Activated naive CD4-positive, alpha-beta T cell (primary cell): ENCODE measurements at places on chromosomes 5 and 9.

DNA sequence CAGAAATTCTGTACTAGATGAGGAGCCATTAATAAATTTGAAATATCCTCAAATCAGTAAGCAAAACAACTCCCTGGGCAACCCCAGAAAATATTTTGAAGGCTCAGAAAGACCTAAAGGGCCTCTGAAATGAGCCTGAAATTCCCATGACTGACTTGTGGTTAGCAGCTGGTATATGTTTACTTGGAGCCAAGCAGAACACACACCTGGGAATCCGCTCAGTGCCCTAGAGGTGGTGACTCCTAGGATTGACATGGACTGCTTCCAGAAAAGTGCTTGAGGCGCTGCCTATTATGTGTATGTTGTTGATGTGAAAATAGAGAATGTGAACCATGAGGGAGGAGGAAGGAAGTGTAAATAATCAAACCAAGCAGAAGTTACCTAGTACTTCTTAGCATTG is 14.7 kb downstream of the RFK start:
- no peak for DNase-seq

DNA sequence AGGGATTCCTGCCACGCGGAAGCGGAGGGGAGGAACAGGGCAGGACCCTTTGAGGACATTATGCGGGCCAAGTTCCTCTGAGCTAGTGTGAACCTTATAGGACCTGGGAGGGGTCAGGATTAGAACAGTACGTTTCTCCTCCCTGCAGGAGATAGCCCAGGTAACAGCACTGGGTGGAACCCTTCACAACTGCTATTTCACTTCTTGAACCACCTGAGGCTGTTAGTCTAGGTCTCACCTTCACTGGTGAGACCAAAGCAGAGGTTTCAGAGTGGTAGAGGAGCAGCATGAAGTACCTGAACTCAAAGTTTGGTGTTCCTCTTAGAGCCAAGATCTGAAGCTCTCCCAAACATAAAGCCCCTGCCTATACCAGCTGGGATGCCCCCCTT is 832 bp downstream of the EIF4EBP3 start:
- DNase-seq = no peak

DNA sequence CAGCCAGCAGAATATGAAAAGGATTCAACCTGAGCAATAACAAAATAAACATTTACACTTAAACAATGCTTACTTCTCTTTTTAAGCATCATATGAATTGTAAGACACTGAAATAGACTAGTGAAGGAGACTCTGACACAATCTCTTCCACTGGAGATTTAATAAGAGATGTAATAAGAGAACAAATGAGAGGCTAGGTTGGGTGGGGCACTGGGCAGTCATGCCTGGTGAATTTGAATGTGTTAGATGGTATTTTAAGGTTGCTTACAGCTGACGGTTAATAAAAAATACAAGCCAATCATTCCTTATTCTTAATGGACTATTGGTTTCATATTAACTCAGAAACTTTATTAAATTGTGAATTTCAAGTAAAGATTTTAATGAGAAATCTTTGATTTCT is 105.9 kb upstream of the TARS1 start:
- DNase-seq = no peak

DNA sequence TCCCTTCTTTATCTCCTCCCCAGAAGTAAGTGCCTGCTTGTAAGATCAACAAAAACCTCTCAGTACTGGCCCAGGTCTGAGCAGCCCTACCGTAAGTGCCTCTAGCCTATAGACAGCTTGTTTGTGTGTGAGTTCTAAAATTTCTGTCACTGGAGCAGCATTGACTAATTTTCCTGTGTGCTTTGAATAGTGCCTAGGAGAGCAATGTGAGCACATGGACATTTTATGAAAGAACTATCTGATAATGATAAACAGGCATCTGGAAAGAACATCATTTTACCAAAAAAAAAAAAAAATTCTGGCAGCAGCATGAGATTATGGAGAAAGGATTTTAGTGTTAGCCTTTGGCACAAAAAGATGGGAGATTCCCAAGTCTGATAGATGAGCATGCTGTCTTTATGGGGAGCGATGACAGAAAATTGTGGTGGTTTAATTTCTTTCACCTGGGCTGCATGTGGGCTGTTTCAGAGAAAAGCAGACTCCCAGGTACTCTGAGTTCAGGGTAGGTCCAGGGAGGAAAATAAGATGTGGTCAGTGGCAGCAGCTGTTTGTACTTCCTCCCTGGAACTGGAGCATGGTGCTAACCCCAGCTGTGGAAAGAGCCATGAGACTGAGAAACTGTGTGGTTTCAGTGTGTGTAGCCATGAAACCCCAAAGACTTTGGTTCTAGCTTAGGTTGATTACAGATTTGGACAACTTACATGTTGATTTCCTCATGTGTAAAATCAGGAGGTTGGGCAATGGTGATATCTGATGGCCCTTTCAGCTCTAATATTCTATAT is 419.9 kb downstream of the NTRK2 start:
- no peak for DNase-seq
